Spleen (tissue), 13 donors: ENCODE measurements at places on chromosomes 16 and 17. TPM values are rescaled to one million over a fixed set of nuclear protein-coding genes. Genes with fewer than 3 reads are reported as not detected.

The FSCN2 gene
- polyA plus RNA-seq: 0.41 TPM

The MLST8 gene
- 51.3 TPM for polyA plus RNA-seq

The KRT17 gene
- 0.58 TPM for polyA plus RNA-seq

The CA7 gene
- not detected for polyA plus RNA-seq

The SLC12A3 gene
- 1.9 TPM for polyA plus RNA-seq

The KRT23 gene
- 0.03 TPM for polyA plus RNA-seq

The ARHGAP44 gene
- 0.99 TPM for polyA plus RNA-seq

The VASN gene
- polyA plus RNA-seq: 5.2 TPM

The DVL2 gene
- 29.2 TPM for polyA plus RNA-seq

The GPRC5C gene
- 18.9 TPM for polyA plus RNA-seq

The CCL15 gene
- polyA plus RNA-seq: 0.20 TPM

The FOXJ1 gene
- 0.05 TPM for polyA plus RNA-seq

The RFWD3 gene
- 5.1 TPM for polyA plus RNA-seq

The USP43 gene
- polyA plus RNA-seq: 0.17 TPM

The ADGRG3 gene
- 15.3 TPM for polyA plus RNA-seq

The SPIRE2 gene
- 1.3 TPM for polyA plus RNA-seq

The NOXO1 gene
- polyA plus RNA-seq: 1.3 TPM

The DCTPP1 gene
- polyA plus RNA-seq: 41.9 TPM

The HCRT gene
- not detected for polyA plus RNA-seq

The MFAP4 gene
- polyA plus RNA-seq: 48.4 TPM

The STX1B gene
- polyA plus RNA-seq: 0.43 TPM

The MT1E gene
- polyA plus RNA-seq: 34.0 TPM

The BCL6B gene
- 16.6 TPM for polyA plus RNA-seq

The CDH3 gene
- 5.9 TPM for polyA plus RNA-seq

The NOD2 gene
- polyA plus RNA-seq: 2.3 TPM

The LDHD gene
- polyA plus RNA-seq: 0.57 TPM

The CDH11 gene
- 10.6 TPM for polyA plus RNA-seq

The PDIA2 gene
- 1.4 TPM for polyA plus RNA-seq

The TMC8 gene
- 191 TPM for polyA plus RNA-seq

The KNOP1 gene
- polyA plus RNA-seq: 7.4 TPM

The IGSF6 gene
- 53.2 TPM for polyA plus RNA-seq

The TEN1 gene
- 38.7 TPM for polyA plus RNA-seq

The KRT27 gene
- 0.12 TPM for polyA plus RNA-seq

The SARM1 gene
- 6.3 TPM for polyA plus RNA-seq

The NSF gene
- 11.4 TPM for polyA plus RNA-seq

The NETO2 gene
- 6.8 TPM for polyA plus RNA-seq

The SLC6A2 gene
- polyA plus RNA-seq: not detected

The SCNN1B gene
- 2.6 TPM for polyA plus RNA-seq

The SOX15 gene
- 0.20 TPM for polyA plus RNA-seq

The SSTR5 gene
- not detected for polyA plus RNA-seq

The KRTAP1-5 gene
- polyA plus RNA-seq: not detected

The SULT1A2 gene
- 1.3 TPM for polyA plus RNA-seq

The PIGW gene
- polyA plus RNA-seq: 3.3 TPM

The WNK4 gene
- 0.04 TPM for polyA plus RNA-seq

The SLFN5 gene
- 4.6 TPM for polyA plus RNA-seq

The SECTM1 gene
- polyA plus RNA-seq: 6.0 TPM

The KRT12 gene
- polyA plus RNA-seq: not detected

The MT1A gene
- 14.2 TPM for polyA plus RNA-seq
